ENCODE measurements at places on chromosomes 2 and 18. TPM values are rescaled to one million over a fixed set of nuclear protein-coding genes. Genes with fewer than 3 reads are reported as not detected.

MYOM1 gene
- total RNA-seq: 1.3 TPM

KCNJ3 gene
- total RNA-seq: 3.6 TPM

LRRTM1 gene
- 3.8 TPM for total RNA-seq

GRCh38 chr18:39485696-39486095 is 1920.1 kb upstream of the CELF4 start:
- DNase-seq: no peak
- no peak overlapping the region for H3K4me3 ChIP-seq
- H3K36me3 ChIP-seq: no peaks in the 10 kb centered on the region
- H3K27ac ChIP-seq: no peak overlapping the region
- peaks cover 2% of the 10 kb centered on the region for H3K27me3 ChIP-seq
- peaks cover 6% of the 10 kb centered on the region for H3K4me1 ChIP-seq

AQP12A gene
- total RNA-seq: not detected

DNA sequence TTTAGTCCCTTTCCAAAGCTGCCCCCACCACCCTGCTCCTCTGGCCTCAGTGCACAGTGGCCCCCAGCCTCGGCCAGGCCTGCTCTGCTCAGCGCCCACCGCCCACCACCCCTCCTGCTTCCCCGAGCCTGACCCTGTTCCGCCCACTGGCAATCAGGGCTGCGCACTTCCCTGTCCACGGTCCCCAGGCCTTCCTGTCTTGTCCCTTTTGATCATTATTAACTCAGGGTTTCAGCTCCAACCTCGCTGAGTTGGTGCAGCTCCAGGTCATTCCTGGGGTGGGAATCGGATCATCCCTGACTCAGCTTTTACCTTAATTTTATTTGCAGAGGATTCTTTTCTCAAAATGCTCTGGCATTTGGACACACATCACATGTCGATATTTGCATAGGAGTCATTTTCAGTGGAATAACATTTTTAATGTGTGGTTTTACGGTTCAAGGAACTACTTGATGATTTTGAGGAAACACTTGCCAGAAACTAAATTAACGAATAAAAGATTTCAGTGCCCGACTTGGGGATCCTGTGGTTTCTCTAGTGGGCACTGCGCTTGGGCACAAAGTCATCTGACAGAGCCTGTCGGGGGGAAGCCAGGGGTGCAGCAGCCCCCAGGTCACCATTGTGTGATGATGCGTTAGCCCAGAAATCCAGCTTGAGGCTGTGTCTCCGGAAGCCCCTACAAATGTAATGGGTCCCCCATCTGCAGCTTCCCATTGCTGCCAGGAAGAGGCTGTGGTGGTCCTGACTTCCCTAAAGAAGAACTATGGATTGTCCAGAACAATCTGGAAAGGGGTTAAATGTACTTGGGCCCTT is 1.0 kb upstream of the ESPNL start:
- H3K36me3 ChIP-seq: no peaks in the 10 kb centered on the region
- no peak overlapping the region for H3K4me3 ChIP-seq
- H3K4me1 ChIP-seq: peaks cover 5% of the 10 kb centered on the region
- no peak for DNase-seq

Measured in glutamatergic neuron (in vitro differentiated cells).